ENCODE measurements at places on chromosomes 5 and 9.
A peak's percentile ranks its signal among the peaks of the same experiment; 100 is the strongest.

DNA sequence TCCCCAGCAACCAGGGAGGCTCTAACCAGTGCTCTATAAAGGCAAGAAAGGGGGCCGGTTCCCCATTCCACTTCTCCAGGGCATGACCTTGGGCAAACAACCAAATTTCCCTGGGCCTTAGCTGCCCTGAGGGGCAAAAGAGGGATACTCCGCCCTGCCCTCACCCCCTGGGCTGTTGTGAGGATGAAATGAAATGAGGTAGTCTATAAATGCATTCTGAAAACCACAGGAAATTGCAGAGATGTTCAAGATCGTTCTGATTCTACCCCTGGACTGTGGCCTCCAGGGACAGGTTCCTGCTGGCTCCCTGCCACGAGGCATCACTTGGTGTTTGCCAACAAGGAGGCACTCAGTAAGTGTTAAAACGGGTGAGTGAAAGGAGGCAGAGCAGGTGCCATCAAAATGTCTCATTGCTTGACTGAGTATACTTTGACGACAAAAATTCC, 5.7 kb downstream of the RAPGEF1 start:
- peak; percentile 92 for DNase-seq

GRCh38 chr9:132989414-132989996, 11.0 kb downstream of the GFI1B start:
- no peak for DNase-seq

DNA sequence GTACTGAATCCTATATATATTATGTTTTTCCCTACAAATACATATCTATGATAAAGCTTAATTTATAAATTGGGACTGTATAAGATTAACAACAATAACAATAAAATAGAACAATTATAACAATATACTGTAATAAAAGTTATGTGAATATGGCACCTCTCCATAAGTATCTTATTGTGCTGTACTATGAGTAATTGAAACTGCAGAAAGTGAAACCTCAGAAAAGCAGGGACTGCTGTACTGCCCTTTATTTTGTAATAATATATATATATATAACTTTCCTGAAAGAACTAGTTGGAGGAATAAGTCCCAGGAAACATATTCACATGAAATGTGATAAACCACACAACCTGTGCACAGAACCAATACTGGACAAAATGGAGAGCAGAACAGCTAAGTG, 77.3 kb downstream of the PAM start:
- DNase-seq: no peak

GRCh38 chr5:149277801-149278200, 6.1 kb downstream of the AFAP1L1 start:
- DNase-seq: no peak

- no peak for DNase-seq
Measured at GRCh38 chr5:39780347-39780746, 355.6 kb upstream of the DAB2 start.

DNA sequence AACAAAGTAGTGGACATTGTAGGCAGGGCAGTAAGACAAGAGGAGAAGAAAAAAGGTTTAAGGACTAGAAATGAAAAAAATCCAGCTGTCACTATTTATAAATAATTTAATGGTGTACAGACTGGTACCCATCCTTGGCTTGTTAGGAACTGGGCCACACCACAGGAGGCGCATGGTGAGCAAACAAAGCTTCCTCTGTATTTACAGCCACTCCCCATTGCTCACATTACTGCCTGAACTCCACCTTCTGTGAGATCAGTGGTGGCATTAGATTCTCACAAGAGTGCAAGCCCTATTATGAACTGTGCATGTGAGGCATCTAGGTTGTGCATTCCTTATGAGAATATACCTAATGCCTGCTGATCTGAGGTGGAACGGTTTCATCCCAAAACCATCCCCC, 62.6 kb upstream of the DMAC1 start:
- DNase-seq: no peak

GRCh38 chr5:82812575-82812974, 264.6 kb downstream of the TMEM167A start:
- no peak for DNase-seq

DNA sequence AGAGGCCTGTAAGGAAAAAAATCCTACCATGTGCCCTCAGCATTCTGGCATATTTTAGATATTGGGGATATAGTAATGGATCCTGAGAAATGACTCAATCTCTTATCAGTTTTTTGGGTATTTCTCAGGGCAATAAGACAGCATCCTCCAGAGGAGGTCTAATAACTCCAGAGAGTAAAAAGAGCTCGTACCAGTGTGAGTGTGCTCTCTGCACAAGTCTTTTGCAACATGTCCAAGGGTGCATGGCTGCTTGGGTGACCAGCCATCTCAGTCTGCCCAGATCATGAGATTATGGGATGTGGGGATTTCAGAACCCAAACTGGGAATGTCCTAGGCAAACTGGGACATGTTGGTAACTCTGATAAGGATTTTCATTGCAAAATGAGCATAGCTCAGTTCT, 15.3 kb downstream of the ASPN start:
- no peak for DNase-seq

GRCh38 chr5:72394688-72395087, 74.5 kb downstream of the PTCD2 start:
- DNase-seq: no peak

GRCh38 chr9:123107639-123108285, 74.3 kb downstream of the GPR21 start:
- DNase-seq: no peak

- DNase-seq: no peak
Measured at GRCh38 chr9:88364706-88365105, 23.5 kb upstream of the SPIN1 start.

DNA sequence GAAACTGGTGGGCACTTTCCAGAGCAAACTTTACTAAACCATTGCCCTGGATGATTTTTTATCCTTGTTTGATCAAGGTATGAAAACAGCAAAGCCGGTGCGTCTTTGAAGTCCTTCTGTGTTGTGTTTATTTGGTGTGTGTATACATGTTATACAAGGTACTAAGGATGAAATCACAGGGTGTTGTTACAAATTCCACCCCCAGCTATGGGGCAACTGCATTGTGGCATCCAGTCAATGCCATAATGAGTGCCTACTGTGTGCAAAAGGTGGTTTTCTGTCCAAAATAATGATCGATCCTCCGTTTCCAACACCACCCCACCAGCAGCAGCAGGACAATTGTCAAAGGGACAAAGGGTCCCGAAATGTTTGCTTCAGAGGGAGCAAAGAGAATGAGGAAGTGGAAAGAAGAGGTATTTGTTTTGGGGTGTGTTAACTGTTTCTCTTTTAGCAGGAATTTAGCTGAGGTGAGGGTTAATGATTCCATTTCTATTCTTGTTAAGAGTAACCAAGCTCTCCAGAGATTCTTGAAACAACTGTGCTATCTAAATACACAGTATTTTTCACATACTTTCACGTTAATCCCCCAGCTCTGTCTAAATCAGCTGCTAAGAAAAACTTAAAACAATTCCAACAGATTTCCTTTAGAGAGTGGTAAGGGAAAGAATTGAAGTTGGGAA, 568.7 kb upstream of the KLF4 start:
- DNase-seq: no peak

DNA sequence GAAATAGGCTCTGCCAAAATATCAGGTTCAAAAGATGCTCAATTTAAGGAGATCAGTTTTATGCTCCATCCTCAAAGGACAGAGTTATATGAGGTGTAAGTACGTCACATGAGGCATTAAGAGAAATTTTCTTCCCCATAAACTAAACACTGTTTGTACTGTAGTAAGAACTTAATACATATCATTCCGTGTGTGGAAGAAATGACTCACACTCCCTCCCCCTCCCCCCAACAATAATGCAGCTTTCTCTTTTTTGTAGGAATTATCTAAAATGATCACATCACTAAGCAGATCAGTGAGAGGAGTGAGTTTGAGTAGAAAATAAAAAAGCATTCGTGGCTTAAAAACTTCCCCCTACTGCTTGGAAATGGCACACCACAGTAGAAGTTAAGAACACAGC, 2.2 kb downstream of the CDH12 start:
- no peak for DNase-seq

GRCh38 chr5:87155106-87155505, 112.6 kb upstream of the RASA1 start:
- DNase-seq: no peak

- no peak for DNase-seq
Measured at GRCh38 chr5:137481596-137481995, 17.5 kb downstream of the SPOCK1 start.

GRCh38 chr5:152606776-152607364, 201.8 kb upstream of the NMUR2 start:
- no peak for DNase-seq

DNA sequence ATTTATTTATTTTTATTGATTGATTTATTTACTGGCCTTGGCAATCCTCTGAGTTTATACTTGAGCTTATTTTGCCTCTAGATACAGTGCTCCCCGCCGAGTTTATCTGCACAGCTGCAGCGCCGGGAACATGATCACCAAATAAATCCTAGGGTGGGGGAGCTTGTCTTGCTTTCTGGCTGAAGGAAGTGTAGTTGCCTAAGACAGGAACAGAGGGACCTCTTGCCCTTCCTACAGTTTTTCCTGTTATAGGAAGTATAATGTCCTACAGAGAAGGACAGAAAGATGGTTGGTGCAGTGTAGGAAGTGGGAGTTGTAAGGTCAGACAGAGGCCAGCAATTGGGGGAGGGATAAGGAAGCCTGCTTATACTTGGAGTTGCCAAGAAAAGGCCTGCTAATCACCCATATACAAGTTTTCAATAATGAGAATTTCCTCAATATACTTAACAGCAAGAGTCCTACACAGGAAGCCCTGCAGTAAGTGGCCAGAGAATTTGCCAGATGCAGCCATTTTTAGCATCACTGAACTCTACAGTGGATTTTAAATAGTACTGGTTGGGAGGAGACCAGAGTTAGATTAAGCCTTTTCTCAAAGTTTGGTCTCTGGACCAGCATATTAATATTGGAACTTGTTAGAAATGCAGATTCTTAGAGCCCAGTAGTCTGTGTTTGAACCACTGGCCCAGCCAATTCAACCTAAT, 7.7 kb downstream of the AOPEP start:
- peak; percentile 90 for DNase-seq

GRCh38 chr5:39207345-39208045, 11.9 kb downstream of the FYB1 start:
- DNase-seq: no peak

All from GF-D8 (cell line).